ENCODE measurements at places on chromosomes 16 and 17.

GRCh38 chr17:14042411-14042810 is 26.9 kb upstream of the COX10 start:
- DNase-seq, result no peak

DNA sequence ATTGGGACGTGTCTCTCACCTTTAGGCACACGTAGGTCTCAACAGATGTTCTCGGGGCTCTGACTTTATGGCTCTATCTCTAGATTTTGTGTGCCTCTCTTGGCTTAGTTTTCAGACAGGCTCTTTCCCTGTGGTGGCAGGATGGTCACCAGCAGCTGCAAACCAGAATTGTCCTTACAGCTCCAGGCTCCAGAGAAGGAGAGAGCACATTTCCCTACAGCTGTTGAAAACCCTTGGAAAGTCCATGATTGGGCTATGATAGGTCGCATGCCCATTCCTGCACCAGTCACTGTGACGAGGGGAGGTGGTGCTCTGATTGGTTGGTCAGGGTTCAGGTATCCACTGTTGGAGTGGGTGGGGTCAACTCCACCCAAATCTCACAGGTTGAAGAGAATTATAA is 41.5 kb downstream of the SHISA9 start:
- DNase-seq, result no peak

GRCh38 chr16:2739625-2740430 is 12.6 kb upstream of the SRRM2 start:
- DNase-seq, result no peak

DNA sequence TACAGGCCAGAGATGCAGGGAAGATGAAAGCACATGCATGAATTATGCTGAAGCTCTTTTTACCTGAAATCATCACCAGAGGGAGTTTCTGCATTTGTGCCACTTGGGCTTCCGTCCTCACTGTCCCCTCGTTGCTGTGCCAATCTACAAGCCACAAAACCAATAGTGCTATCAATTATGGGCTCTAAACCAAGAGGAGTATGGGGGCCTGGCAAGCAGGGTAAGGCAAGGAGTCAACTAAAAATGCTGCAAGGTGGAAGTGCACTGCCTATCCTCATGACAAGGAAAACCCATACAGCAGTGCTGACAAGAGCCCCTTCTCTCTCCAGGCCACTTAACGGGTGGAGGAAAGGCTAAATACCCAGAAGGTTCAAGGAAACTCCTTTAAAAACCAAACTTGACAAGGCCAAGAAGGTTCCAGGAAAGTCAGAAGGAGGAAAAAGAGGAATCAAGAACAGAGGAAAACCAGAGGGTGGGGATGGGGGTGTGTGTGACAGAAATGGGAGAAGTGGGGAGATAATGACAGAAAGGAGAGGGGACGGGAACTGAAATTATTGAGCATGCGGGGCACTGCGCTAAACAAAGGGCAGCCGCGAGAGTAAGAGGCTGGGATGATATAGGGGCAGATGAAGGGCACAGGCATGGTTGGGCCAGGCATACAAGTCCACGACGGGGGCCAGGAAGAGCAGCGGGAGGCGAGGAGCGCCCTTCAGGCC is 674 bp downstream of the C17orf75 start:
- DNase-seq, result no peak

GRCh38 chr16:31880322-31880979 is 6.8 kb downstream of the ZNF267 start:
- DNase-seq, result no peak

- no peak for DNase-seq
Observed at GRCh38 chr17:70780031-70780430, 610.7 kb downstream of the KCNJ2 start.

DNA sequence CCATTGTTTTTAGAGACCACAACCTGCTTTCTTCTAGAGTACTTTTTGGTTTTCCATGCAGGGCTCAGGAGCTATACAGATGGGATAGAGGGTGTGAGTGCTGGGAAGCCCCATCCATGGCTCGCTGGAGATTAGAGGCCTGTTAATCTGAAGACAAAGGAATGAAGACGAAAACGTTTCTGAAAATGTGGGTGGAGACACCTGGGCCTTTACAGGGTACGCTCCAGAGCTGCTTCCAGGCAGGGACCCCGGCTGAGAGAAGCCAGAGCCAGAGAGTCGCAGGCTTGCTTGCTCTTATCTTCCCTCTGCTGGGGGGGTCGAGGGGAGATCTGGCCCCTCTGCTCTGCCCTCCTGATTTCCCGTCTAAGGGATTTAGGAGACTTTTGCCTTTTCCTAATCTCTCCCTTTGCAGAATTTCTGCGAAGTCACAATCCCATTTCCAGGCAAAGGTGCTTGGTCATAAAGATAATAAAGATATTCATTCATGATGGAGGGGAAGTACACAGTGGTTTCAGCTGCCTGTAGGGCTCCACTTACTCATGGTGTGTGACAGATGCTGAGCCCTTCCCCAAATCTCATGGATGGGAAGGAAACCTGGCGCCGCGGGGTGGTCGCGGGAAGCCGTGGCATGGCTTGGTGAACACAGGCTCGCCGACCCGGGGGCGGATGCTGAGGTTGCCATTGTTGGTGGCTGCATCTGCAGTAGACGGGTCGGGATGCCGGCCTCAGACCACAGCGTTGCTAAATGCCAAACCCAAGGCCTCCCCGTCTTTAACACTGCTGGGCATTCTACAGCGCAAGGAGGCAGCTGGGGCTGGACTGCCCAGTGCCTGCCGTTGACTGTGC is 4.8 kb upstream of the SOCS3 start:
- DNase-seq, result no peak

DNA sequence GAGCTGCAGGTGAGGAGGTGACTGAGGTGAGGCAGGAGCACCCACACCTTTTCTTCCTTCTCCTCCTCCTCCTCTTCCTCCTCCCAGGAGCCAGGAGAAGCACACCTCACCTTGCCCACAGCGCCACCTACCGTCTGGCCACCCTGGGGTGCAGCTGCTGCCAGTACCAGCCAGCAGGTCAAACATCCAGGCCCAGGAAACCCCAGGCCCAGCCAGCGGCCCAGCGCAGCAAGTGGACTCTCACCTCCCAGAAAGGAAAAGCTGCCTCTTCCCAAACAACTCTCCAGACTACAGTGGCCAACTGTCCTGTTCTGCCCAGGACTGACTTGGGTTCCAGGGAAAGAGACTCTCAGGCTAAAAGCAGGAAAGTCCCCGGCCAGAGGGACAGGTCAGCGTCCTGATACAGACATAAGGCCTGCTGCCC is 22.7 kb downstream of the PEMT start:
- DNase-seq, result no peak

DNA sequence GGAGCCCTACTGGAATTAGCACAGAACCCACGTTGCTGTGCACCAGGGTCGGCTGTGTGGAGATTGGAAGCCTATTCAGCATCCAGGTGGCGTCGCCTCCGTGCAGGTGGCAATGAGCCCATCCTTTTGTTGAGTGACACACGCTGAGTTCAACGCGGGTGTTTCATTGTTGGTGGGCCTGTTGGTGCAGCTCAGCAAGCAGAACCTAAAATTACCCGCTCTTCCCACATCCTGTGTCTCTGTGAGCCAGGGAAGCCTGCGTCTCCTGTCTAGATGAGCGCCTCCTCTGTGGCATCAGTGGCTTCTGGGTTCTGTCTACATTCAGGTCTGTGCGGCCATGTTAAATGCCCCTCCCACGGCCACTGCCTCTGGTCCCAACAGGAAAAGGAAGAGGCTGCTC is 14.5 kb downstream of the CD2BP2 start:
- DNase-seq, result no peak

GRCh38 chr16:4200781-4201137 is 41.1 kb downstream of the SRL start:
- no peak for DNase-seq

- no peak for DNase-seq
Observed at GRCh38 chr17:38915639-38915995, 9.8 kb upstream of the LASP1NB start.

- no peak for DNase-seq
Observed at GRCh38 chr16:9778849-9779248, 403.4 kb downstream of the GRIN2A start.

GRCh38 chr17:12519956-12520594 is 145.6 kb upstream of the MYOCD start:
- DNase-seq, result peak; percentile 34

DNA sequence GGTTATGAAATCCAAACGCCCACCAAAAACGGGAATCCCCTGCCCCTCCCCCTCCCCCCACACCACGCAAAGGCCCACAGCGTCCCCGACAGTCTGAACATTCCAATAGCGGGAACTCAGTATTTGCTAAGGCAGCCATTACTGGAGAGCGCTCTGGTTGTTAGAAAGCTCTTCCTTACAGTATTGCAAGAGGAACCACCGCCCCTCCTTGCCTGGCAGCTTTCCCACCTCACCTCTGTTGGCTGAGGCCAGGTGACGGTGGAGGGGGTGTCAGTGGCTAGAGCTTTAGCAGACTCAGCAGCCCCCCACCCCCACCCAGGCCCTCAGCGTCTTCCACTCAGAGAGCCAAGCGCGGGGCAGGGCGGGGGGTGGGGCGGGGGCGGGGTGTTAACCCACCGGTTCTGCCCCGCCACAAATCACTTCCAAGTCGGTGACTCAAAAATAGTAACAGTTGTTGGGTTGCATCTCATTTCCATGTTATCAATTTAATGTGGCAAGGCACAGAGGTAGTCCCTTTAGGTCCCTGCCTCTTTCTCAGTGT is 2.2 kb upstream of the PLEKHH3 start:
- DNase-seq, result peak; percentile 74

DNA sequence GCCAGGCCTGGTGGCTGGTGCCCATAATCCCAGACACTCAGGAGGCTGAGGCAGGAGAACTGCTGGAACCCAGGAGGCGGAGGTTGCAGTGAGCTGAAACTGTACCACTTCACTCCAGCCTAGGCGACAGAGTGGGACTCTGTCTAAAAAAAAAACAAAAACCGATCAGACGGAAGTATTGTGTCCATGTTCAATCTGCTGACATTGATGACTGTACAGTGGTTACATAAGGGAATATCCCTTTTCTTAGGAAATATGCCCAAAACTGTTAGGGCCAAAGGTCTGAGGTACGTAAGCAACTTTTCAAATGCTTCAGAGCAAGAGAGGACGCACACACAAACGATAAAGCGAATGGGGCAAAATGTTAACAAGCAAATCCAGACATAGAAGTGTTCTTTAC is 69.8 kb upstream of the DNAH17 start:
- no peak for DNase-seq

All from NCI-H774 (cell line).